IMR-90 (cell line): ENCODE measurements at places on chromosomes 7 and 10.
A peak's percentile ranks its signal among the peaks of the same experiment; 100 is the strongest.

DNA sequence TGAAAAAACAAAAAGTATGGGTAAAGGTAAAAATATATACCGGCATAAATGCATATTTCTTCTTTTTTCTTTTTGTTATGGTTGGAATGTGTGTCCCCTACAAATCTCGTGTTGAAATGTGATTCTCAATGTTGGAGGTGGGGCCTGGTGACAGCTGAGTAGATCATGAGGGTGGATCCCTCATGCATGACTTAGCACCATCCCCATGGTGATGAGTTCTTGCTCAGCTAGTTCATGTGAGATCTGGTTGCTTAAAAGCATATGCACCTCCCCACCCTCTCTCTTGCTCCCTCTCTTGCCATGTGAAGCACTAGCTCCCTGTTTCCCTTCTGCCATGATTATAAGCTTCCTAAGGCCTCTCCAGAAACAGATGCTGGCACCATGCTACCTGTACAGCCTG lies 93.3 kb downstream of the HYCC1 start:
- no peaks in the 10 kb centered on the region for H3K4me1 ChIP-seq
- H3K36me3 ChIP-seq = no peaks in the 10 kb centered on the region
- H3K27me3 ChIP-seq = no peaks in the 10 kb centered on the region
- no peak overlapping the region for H3K27ac ChIP-seq

GRCh38 chr10:72612203-72612826 lies 13.6 kb downstream of the MICU1 start:
- H3K4me1 ChIP-seq = peaks cover 4% of the 10 kb centered on the region; the same call in 1 of the 2 replicates
- H3K4me3 ChIP-seq = no peak overlapping the region
- H3K27ac ChIP-seq = no peak overlapping the region
- H3K27me3 ChIP-seq = no peaks in the 10 kb centered on the region
- H3K36me3 ChIP-seq = peaks cover 2% of the 10 kb centered on the region; the same call in 1 of the 2 replicates
- DNase-seq = no peak

DNA sequence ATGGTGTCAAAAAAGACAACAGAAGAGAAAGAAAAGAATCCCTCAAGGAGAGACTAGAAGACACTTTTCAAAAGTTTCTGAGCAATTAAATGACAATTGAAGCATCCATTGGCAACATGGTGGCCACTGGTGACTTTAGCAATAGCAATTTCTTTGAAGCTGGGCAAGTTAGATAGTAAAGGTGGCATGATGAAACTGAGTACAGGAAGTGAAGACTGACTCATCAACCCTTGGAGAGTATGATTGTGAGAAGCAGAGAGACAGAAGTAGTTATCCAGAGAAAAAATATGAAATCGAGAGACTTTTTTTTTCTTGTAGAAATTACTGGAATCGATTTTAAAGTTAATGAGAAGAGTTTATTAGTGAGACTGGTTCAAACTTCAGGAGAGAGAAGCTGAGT lies 52.5 kb downstream of the DGKB start:
- no peaks in the 10 kb centered on the region for H3K4me1 ChIP-seq
- H3K36me3 ChIP-seq = no peaks in the 10 kb centered on the region
- peak; percentile 20 for DNase-seq
- H3K27me3 ChIP-seq = no peaks in the 10 kb centered on the region

DNA sequence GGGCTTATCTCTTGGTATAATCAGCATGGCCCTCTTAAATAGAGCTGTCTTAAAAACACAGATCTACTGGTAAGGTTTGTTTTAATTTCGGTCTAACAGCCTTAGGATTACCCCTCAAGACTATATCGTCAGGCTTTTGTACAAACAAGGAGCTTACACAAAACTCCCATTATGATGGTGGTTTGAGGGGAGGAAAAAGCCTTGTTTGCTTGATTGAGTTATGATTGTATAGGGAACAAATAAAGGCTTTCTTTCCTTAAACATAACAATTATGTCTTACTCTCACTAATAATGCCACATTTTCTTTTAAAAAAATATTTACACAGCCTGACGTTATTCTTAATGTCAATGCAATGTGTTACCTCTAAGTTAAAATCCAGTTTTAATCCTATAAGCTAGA lies 188.8 kb upstream of the TCF7L2 start:
- no peak overlapping the region for H3K27ac ChIP-seq
- no peaks in the 10 kb centered on the region for H3K36me3 ChIP-seq
- H3K4me1 ChIP-seq = peaks cover 5% of the 10 kb centered on the region; the same call in 1 of the 2 replicates
- H3K27me3 ChIP-seq = no peaks in the 10 kb centered on the region

DNA sequence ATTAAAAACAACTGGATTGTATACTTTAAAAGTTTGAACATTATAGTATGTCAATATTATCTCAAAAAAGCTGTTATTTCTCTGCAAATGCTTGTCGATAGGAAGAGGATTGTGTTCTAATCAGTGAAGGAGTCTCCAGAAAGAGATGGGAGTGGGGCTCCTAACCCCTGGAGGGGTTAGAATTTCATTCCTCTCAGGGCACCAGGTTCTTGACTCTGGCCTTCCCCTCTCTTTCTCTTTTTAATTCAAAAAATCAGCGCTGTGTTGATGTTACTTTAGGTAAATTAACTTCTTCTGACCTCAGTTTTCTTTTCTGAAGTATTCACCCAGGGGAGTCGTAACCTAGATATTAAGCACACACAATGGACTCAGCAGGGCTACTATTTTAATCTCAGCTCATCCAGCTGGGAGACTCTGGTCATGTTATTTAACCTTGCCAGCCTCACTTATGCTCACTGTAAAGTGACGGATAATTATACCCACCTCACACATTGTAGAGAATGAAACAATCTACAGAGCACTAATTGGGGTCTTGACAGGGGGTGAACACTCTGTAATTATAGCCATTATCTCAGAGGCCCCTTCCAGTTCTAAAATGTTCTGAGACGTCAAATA lies 59.4 kb downstream of the GCC1 start:
- H3K36me3 ChIP-seq = no peaks in the 10 kb centered on the region
- no peak overlapping the region for H3K4me3 ChIP-seq
- H3K27ac ChIP-seq = no peak overlapping the region
- no peak for DNase-seq

DNA sequence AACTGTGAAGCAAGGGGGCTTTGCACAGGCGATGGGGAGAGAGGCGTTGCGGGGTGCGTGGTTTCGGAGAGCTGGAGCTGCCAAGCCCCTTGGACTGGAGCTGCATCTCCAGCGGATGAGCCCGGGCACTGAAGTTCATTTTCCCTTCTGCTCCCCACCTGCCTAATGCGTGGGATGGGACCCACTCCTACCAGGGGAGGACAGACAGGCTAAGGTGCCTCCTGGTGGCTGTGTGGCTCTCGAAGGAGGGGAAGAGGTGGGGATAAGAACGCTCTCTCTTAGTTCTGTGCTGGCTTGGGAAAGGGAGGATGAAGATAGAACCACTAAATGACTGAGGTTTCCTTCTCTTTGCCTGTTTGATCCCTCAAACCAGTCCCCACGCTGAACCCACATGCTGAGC lies 177.6 kb upstream of the PITRM1 start:
- peaks cover 15% of the 10 kb centered on the region for H3K27me3 ChIP-seq
- no peak for DNase-seq
- no peaks in the 10 kb centered on the region for H3K4me1 ChIP-seq
- no peak overlapping the region for H3K4me3 ChIP-seq
- no peak overlapping the region for H3K27ac ChIP-seq

GRCh38 chr10:3068968-3069737 lies 1.8 kb downstream of the PFKP start:
- H3K27ac ChIP-seq = peak overlapping the region; percentile 94
- peak overlapping the region; percentile 100 for H3K4me3 ChIP-seq
- H3K36me3 ChIP-seq = peaks cover 36% of the 10 kb centered on the region
- H3K4me1 ChIP-seq = peaks cover 24% of the 10 kb centered on the region

- peak; percentile 58 for DNase-seq
- H3K4me3 ChIP-seq = no peak overlapping the region
Observed at GRCh38 chr10:59234816-59235429, 58.5 kb downstream of the PHYHIPL start.

GRCh38 chr7:112060625-112061024 lies 145.6 kb downstream of the DOCK4 start:
- no peaks in the 10 kb centered on the region for H3K4me1 ChIP-seq
- no peak overlapping the region for H3K4me3 ChIP-seq
- H3K27ac ChIP-seq = no peak overlapping the region

- H3K27me3 ChIP-seq = no peaks in the 10 kb centered on the region
- H3K27ac ChIP-seq = no peak overlapping the region
- DNase-seq = peak; percentile 88
- H3K4me3 ChIP-seq = no peak overlapping the region
- peaks cover 5% of the 10 kb centered on the region for H3K36me3 ChIP-seq
- peaks cover 5% of the 10 kb centered on the region; the same call in 1 of the 2 replicates for H3K4me1 ChIP-seq
Observed at GRCh38 chr7:127938588-127938987, 92.6 kb downstream of the LRRC4 start.

DNA sequence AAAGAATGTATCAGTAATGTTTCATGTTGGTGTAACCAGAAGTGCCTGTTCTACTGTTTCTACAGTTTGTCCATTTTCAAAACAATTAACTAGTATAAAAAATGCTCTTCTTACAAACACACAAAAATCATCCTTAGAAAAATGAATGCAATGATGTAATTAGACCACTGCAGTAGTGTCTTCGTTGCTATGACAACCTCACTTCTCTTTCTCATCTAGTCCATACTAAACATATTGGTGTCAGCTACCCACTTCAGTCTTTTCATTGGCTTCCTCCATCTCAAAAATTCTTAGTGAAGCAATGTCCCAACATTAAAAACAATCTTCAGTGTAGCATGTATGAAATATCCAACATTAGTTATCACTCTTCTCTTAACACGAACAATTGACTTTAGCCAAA lies 1265.8 kb downstream of the REEP3 start:
- no peaks in the 10 kb centered on the region for H3K4me1 ChIP-seq
- H3K27ac ChIP-seq = no peak overlapping the region
- DNase-seq = no peak

DNA sequence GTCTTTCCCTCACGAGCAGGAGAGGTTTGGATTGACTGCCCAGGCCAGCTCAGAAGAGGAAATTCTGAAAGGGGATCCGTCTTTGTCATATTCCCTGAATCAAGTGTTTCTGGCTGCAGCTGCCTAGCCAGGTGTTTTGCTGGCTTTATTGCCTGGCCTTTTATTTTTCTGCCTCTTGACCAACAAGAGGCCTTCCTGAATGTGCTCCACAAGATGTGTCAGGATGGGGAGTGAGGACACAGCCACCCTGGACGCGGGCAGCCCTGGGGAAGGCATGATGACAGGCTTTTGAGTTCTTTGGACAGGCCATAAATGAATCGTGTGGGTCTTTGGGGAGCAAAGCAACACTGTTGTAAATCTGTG lies 163.6 kb downstream of the CAMK1D start:
- H3K4me3 ChIP-seq = no peak overlapping the region
- H3K27me3 ChIP-seq = no peaks in the 10 kb centered on the region
- no peak overlapping the region for H3K27ac ChIP-seq
- no peak for DNase-seq

DNA sequence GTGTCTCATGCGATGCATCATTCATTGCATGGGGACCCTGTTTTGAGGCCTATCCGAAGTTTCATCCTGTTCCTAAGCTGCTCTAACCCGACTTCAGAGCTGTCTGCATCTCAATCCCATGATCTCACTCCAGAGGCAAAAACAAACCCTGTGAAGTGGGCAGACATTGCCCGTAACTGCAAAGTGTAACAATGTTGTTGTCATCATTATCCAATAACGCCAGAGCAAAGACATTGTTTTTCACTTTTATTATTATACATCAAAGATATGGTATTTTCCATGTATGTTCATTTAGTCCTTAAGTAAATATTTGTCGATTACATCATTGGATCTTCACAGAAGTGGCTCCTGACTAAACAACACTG lies 246.7 kb downstream of the KLF6 start:
- DNase-seq = no peak
- H3K4me1 ChIP-seq = peaks cover 22% of the 10 kb centered on the region
- no peaks in the 10 kb centered on the region for H3K27me3 ChIP-seq

DNA sequence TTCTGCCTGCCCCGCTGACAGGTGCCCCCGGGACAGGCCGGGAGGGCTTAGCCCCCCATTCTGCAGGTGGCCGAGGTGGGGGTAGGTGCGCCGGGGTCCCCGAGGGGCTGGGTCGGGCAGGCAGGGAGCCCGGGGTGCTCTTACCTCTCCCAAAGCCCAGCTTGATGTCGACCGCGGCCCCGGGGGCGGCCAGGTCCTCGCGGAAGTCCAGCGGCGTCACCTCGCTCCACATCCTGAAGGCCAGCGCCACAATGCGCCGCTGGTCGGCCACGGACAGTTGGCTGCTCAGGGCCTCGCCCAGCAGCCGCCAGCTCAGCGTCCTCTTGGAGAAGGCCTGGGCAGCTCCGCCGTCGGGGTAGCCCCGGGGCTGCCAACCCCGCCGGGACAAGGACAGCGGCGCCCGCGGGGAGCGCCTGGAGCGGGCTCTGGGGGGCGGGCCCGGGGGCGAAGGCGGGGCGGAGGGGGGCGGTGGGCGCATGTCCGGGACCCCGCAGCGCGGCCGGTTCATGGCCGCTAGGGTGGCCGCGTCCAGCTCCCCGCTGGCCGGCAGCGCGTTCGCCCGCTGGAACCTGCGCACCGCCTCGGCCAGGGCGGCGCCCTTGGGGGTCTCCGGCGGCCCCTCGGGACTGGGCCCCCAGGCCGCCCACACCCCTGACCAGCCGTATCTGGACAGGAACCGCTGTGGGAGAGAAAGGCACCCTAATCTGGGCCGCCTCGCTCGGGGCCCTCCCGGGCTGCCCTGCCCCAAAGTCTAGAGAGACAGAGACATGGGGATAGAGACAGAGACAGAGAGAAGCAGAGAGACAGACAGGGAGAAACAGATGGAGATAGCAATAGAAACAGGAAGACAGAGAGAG lies 1.7 kb downstream of the MMP21 start:
- peaks cover 3% of the 10 kb centered on the region; the same call in 1 of the 2 replicates for H3K27me3 ChIP-seq

- DNase-seq = peak; percentile 39
- no peak overlapping the region for H3K4me3 ChIP-seq
- H3K4me1 ChIP-seq = no peaks in the 10 kb centered on the region
- no peak overlapping the region for H3K27ac ChIP-seq
- H3K36me3 ChIP-seq = no peaks in the 10 kb centered on the region
- peaks cover 9% of the 10 kb centered on the region; the same call in 1 of the 2 replicates for H3K27me3 ChIP-seq
Observed at GRCh38 chr10:131885391-131886165, 15.2 kb upstream of the PPP2R2D start.

- peak; percentile 25 for DNase-seq
- no peaks in the 10 kb centered on the region for H3K36me3 ChIP-seq
- no peak overlapping the region for H3K27ac ChIP-seq
- no peaks in the 10 kb centered on the region for H3K27me3 ChIP-seq
- no peak overlapping the region for H3K4me3 ChIP-seq
Observed at GRCh38 chr10:45023426-45023825, 22.7 kb downstream of the ZNF22 start.

- H3K4me3 ChIP-seq = no peak overlapping the region
- no peak overlapping the region for H3K27ac ChIP-seq
- peaks cover 6% of the 10 kb centered on the region for H3K27me3 ChIP-seq
- H3K4me1 ChIP-seq = no peaks in the 10 kb centered on the region
Observed at GRCh38 chr10:52890281-52890680, 117.7 kb upstream of the MBL2 start.
